ENCODE measurements at places on chromosomes 7 and 10.

- DNase-seq: no peak
Measured at GRCh38 chr7:68423356-68423755, 1174.9 kb upstream of the AUTS2 start.

DNA sequence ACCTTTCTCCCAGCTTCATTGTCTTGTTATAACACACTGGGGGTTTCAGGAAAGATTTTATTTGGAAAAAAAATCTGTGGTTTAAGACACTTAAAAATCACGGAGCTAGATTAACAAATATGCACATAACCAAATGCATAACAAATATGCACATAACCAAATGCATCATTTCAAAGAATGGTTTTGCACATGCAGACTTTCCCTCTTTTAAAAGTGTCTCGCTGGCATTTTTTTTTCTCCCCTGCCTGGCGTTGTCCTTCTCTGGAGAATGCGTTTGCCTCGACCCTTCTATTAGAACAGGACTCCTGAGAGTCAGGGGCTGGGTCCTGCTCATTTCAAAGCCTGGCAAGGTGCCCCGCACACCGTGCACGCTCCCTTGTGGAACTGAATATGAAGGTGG lies 42.7 kb upstream of the LOXL4 start:
- DNase-seq: no peak

- no peak for DNase-seq
Measured at GRCh38 chr7:98286093-98286539, 4.6 kb downstream of the BRI3 start.

GRCh38 chr10:78312197-78313047 lies 278.8 kb downstream of the RPS24 start:
- DNase-seq: no peak

Data from HL-60 (cell line).